Right kidney (tissue), 9 donors: ENCODE measurements at places on chromosomes 2 and 18.

DNA sequence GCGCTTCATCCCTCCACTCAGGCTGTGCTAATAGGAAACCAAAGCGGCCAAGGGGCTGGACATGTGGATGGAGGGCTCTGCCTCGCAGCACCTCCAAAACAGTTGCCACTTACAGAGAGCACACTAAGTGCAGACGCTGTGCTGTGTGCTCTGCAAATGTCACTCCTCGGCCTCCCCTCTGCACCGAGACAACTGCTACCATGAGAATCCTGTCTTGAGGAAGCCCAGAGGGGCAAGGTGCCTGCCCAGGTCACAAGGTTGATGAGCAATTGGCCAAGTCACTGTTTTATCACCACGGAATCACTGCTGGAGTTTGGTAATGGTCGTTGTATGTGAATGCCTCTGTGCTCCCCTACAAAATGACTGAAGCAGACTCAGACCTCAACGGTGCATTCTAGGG, 132.2 kb downstream of the SEPTIN10 start:
- DNase-seq = no peak

DNA sequence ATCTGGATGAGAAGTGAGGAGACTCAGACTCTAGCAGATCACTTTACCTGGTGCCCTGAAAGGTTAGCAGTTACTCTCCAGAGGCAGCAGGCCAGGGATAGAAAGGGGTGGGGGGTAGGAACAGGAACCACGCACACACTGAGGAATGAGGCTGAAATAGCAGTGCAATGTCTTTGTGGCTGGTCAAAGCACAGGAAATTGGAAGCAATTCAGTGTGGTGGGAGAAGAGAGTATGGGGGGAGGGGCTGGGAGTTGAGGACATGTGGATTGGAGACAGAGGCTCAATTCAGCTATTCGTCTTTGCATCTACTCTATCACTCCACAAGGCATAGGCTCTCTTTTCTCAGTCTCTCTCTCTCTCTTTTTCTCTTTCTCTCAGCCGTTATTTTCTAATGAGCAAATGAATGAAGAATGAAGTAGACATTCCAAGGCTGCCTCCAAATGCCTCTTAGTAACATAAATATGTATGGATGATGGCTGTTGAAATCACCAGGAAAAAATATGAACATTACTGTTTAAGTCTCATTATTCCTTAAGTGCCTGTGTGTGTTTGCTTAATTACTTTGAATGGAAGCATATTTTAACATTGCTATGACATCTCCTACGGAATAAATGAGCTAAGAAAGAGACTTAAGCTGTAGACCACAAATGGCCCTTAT, 979.4 kb downstream of the TSN start:
- peak; percentile 4 for DNase-seq

DNA sequence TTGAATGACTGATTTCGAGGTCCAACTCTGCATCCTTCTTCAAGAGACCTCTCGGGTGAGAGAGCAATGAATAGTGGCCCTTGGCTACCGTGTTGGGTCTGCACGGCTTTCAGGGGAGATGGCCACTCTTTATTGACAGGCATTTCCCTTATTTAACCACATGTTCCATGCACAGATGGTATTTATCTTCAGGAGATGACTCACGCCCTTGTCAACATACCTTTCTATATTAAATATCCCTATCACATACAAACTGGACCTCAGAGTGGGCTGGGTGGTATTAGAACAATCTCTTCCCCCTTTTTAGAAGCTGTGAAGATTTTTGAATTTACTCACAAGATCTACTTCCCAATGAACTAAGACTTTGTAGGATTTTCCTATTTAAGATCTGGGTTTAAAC, 109.6 kb upstream of the CDC42EP3 start:
- no peak for DNase-seq

- no peak for DNase-seq
Observed at GRCh38 chr2:168293766-168294165, 46.4 kb upstream of the STK39 start.

- peak; percentile 30 for DNase-seq
Observed at GRCh38 chr2:172270278-172271079, 156.9 kb upstream of the ITGA6 start.

DNA sequence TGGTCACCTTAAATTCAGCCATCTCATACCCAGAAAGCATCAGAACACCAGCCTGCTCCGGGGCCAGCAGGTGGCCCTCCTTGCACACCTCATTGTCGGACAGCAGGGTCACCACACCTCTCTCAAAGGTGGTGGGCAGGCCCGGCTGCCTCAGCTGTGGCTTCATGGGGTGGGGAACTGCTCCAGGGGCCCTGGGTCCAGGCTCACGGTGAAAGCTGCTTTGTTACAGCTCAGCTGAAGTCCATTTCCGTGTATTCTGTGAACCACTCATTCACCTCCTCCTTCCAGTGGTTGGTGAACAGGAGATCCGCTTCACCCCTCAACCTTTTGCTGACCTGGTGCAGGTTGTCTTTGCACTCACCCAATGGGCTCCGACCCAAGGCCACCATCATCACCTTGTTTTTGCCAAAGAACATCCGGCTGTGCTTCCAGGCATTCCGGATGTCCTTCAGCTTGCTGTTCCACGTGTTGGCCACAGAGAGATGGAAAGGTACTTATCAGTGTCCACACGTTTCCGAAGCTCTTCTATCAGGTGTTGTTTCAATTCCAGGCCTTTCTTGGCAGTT, 78.6 kb upstream of the LDLRAD4 start:
- no peak for DNase-seq

GRCh38 chr2:132589111-132589830, 80.7 kb downstream of the LYPD1 start:
- DNase-seq = peak; percentile 34

DNA sequence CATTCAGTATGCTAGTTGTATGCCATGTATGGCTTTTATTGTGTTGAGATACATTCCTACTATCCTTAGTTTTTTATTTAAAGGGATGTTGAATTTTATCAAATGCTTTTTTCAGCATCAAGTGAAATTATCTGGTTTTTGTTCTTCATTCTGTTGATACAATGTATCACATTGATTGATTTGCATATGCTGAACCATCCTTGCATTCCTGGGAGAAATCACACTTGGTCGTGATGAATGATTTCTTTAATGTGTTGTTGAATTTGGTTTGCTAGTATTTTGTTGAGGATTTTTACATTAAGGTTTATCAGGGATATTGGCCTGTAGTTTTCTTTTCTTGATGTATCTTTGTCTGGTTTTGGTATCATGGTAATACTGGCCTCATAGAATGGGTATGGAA, 49.7 kb downstream of the CD28 start:
- DNase-seq = no peak

GRCh38 chr2:103161456-103162289, 399.8 kb downstream of the TMEM182 start:
- peak; percentile 18 for DNase-seq

DNA sequence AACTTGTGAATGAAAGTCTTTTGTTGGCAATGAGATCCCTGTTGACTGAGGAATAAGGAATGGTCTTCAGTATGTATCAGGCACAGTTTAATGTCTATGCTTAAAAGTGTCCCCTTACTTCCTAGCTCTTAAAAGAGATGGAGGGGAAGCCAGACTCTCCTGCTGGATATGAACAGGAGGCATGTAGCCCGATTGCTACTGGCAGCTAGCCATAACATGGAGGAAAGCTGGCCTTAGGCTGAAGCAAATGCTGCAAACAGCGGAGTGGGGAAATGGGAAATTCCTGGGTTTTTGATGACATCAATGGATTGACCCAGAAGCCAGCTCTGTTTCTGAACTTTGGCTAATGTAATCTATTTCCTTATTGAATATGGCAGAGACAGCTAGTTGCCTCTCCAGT, 266.1 kb downstream of the SLC4A3 start:
- no peak for DNase-seq

- DNase-seq = no peak
Observed at GRCh38 chr2:219856602-219857001, 229.2 kb downstream of the SLC4A3 start.

- DNase-seq = no peak
Observed at GRCh38 chr2:85549826-85550225, 10.9 kb downstream of the MAT2A start.

GRCh38 chr2:207319316-207319715, 153.6 kb upstream of the KLF7 start:
- DNase-seq = no peak

DNA sequence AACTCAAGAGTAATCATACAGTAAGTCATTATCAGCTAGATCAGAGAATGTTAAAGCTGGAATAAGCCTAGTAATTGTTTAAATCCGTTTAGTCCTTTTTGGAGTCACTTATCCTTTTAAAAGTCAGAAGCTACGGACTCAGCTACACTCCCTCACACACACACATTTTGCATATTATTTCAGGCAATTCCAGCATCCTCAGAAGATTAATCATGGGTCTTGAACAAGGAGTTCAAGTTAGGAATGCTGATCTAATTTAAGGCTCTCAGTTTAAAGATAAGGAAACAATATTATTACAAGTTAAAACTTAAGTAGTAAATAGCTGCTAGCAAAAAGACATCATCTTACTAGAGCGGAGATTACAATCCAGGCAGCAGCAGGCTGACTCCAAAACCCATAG, 74.3 kb downstream of the GTF3C3 start:
- no peak for DNase-seq

DNA sequence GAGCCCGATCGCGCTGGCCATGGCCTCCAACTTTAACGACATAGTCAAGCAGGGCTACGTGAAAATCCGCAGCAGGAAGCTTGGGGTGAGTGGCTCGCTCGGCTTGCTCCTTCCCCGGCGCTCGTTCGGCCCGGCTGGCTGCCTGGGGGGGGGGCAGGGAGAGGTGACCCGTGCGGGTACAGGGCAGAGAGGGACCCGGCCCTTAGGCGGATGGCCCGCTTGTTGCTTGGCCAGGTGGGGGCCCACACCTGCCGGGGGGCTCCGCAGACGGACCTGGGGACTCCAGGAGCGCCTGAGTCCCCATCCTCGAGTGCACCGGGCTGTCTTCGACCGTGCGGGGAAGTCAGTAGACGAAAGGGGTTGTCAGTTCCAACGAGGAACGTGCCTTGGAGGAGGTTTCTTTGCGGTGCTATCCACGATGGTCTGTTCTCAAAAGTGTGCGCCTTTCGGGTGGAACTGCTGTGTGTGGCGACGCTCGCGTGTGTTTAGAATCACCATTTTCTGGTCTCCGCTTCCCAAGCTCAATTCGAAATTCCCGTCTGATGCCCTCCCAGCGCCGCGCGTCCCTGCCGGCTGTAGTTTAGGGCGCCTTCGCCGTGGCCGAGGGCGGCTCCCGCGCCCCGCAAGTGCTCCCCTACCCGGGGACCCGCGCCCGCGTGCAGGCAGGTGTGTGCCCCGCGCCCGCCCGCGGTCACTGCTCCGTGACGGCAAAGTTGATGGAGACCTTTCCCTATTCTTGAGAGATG, 711 bp downstream of the DOK6 start:
- peak; percentile 87 for DNase-seq

- DNase-seq = no peak
Observed at GRCh38 chr2:220279840-220280239, 652.4 kb downstream of the SLC4A3 start.

DNA sequence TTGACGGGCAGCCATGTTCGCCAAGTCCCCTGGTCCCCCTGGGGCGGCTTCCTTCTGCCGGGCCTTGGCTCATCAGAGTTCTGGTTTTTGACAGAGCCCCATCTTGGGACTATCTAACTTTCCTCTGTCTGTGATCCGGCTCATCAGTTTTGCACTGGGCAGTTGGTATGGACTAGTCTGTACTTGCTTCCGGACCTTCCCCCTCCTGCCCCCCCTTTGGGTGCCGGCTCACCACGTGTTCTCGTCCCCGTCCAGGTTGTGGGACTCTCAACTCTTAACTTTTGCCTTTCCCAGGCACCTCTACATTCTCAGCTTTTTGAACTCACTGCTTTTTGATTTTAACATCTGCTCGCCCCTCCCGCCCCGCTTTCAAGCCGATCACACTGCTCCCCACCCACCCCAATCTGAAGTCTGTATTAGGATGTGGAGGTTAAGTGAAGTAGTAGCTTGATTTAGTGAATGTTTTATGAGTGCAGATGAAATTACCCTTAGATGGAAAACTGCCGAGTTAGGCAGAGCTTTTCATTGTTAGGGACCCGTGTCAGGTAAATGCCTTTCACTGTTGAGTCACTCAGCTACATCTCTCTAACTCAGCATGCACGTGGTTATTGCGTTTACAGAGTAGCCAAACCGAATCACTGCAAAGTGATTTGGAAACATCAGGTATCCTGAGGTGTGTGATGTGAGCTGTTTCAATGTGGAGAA, 874 bp downstream of the WDR43 start:
- DNase-seq = no peak

- no peak for DNase-seq
Observed at GRCh38 chr18:13364721-13365205, 146.2 kb downstream of the LDLRAD4 start.

DNA sequence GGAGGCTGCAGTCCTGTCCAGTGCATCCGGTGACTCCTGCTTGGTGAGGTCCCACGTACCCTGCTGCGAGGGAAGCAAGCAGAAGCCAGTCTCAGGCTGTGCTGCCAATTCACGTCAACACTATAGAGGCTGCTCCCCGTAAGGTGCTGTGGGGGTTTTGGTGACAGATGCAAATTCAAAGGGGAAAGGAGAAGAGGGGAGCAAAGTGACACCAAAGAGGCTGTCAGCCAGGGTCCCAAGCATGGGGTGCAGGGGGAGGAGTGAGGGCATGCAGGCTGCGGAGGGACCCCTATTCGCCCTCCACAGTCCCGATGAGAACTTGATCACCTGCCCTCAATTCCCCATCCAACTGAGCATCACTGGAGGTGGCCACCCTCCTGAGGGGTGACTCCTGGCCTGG, 179.4 kb upstream of the HS6ST1 start:
- DNase-seq = no peak

DNA sequence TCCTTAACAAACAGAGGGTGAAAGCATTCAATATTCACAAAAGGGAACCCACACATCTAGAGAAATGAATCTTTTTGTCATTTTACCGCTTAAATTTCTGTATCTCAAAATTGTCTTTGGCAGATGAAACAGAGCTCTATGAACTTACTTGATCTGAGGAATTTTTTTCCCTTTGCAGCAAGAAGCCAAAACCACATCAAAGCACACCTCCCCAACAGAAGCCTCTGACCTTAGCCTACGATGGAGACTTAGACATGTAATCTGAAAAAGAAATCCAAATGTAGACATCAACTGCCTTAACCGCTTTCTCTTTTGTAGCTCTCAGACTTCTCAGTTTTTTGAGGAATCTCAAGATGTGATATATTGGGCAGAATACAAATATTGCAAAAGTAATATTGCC, 287.9 kb upstream of the HNMT start:
- DNase-seq = no peak

GRCh38 chr2:66324909-66325528, 109.9 kb upstream of the MEIS1 start:
- no peak for DNase-seq

DNA sequence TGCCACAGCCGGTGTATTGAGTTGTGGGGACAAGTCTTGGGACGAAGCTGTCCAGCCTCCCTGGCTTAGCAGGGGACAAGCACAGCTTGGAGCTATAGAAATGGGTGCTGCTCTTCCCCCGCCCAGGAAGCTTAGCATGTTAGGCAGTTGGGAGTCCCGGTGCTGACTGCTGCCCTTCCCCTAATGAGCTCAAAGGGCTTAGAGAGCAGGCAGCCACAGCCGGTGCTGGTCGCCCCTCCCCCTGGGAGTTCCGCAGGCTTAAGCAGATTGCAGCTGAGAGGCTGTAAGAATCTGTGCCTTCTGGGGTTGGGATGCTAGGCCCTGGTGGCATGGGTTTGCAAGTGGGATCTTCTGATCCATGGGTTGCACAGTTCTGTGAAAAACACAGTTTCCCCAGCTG, 237.3 kb downstream of the DCDC2C start:
- no peak for DNase-seq
